ENCODE measurements at places on chromosomes 1 and 21.

DNA sequence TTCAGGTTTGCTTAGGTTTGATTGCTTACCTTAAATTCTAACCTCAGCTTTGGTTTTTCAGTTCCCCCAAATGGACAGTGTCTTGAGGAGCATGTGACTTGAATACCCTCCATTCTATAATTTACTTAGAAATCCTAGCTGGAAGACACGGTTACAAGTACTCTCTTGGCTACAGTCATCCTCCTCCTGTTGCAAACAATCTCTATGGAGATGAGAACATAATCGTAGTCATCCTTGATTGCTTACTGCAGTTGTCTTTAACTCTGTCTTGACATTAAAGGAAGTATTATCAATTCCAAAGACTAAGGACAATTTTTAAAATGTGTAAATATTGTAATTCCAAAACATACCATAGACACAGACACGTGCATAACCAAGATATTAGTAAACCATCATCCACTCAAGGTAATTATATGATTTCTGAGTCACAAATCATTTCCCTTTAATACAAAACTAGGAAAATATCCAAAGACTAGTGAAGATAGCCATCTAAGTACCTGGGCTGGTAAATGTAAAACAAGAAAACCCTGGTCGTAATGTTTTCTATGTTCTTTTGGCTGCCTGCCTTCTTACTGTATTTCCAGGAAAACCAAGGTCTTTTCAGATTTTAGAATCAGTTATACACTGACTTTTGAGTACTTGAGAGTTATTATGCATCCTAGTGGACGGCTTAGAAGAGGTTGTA, 149.9 kb downstream of the CHRM3 start:
- DNase-seq, result no peak

DNA sequence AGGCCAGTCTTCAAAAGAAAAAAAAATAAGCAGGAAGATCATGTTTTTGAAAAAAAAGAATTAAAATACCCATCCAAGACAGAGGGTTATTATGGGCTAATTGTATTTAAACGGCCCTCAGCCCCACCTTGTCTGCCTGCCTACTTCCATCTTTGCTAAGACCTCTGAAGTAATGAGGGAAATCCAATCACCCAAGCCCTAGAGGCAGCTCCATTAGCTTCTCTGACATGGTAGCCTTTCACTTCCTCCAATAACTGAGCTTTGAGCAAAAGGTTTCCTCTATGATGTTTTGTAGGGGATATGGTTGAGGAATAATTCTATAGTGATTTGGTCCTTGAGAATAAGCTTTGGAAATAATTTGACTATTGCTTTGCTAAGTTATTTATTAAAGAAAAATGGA, 178.2 kb upstream of the SGIP1 start:
- no peak for DNase-seq

DNA sequence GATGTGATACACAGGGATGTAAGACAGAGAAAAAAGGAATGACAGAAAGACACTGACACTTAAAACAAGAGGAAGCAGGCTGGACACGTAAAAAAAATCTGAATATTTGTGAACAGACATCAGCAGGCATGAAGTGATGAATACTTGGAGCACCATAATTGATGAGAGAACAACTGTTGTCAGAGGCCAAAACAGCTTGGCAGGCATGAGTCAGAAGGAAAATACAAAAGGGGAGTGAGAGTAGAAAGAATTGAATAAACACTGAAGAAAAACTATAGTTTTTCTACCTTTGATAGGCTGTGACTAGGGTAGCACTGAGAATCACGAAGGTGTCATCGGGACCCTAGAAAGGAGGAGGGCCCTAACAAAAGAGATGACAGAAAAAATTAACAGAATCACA, 21.6 kb upstream of the GUCA2A start:
- no peak for DNase-seq

DNA sequence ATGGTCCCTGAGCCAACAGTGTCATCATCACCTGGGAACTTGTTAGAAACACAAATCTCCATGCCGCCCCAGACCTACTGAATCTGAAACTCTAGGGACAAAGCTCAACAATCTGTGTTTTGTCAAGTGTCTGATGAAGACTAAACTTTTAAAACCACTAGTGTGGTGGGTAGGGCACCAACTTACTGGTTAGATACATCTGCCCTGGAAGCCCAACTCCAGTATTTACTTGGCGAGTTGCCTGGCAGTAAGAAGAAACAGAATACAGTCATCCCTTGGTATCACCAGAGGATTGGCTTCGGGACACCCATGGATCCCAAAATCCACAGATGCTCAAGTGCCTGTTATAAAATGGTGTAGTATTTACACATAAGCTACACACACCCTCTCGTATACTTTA, 367.9 kb upstream of the DUSP10 start:
- no peak for DNase-seq

GRCh38 chr1:221663321-221663720, 78.6 kb downstream of the DUSP10 start:
- no peak for DNase-seq

- DNase-seq, result no peak
Measured at GRCh38 chr1:25126562-25126961, 105.7 kb downstream of the SYF2 start.

GRCh38 chr1:216766633-216767327, 43.6 kb upstream of the ESRRG start:
- DNase-seq, result no peak

- DNase-seq, result no peak
Measured at GRCh38 chr1:42926235-42926878, 32.3 kb downstream of the SLC2A1 start.
